ENCODE measurements at places on chromosomes 3 and 15. TPM values are rescaled to one million over a fixed set of nuclear protein-coding genes. Genes with fewer than 3 reads are reported as not detected.

The RNU5B-1 gene
- total RNA-seq, result not detected

The CDHR4 gene
- total RNA-seq, result not detected

The CILP gene
- 0.13 TPM for total RNA-seq

The SMCO1 gene
- not detected for total RNA-seq

The TMC3 gene
- not detected for total RNA-seq

DNA sequence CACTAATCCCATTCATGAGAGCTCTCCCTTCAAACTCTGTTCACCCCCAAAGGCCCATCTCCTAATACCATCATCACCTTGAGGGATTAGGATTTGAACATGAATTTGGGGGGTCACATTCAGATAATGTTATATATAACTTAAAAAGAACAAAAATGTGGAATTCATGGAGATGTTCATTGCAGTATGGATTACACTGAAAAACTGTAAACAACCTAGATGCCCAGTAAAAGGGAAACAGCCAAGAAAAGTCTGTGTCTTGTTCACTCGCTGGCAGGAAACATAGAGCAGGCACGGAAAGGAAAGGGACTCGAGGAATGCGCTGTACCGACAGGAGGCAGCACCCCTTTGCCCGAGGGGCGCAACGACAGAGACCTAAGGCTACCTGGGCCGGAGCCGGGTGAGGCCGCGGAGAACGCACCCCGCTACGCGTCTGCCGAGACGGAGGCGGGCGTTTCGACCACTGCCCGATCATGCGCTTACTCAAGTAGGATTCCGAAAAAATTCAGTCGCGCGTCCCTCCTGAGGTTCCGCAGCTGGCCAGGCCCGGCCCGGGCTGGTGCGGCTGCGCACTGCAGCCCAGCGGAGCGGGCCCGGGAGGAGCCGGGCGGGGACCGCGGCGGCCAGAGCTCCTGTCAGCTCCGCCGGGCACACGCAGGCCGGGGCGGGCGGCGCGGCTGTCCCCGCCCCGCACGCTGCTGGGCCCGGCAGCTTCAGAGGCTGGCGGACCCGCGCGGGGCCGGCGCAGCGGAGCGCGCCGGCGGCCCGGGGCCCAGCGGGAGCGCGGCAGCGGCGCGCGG, 862 bp upstream of the MAN2A2 start:
- peak; percentile 74 for DNase-seq

- DNase-seq, result no peak
These were observed 1029.9 kb upstream of the CADM2 start for GRCh38 chr3:83928903-83929302.

- DNase-seq, result no peak
These were observed 5.2 kb downstream of the GNAI2 start for GRCh38 chr3:50241163-50241562.

- DNase-seq, result peak; percentile 62
These were observed 71.3 kb upstream of the LRTM1 start for GRCh38 chr3:54999159-54999558.

- no peak for DNase-seq
These were observed 28.4 kb downstream of the DNAJC19 start for GRCh38 chr3:180961087-180961486.

- no peak for DNase-seq
These were observed 16.5 kb downstream of the PML start for GRCh38 chr15:74010929-74011540.

GRCh38 chr3:2506776-2507175, 408.1 kb downstream of the CNTN4 start:
- DNase-seq, result no peak

DNA sequence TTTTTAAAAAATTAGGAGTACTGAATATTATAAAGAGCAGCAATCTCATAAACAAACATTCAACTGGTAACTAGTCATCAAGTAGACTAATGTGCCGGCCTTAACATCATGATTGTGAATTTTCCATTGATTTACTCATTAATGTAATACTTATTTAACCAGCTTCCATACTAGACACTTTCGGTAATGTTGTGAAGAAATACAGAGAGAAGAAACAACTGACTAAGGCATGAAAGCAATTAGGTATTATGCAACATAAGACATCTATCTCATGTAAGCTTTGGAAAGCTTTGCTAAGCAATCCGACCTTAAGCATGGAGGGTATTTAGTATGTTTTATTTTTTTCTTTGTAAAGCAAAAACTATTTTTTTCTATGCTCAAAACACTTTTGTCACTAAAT, 108.0 kb downstream of the IL1RAP start:
- DNase-seq, result no peak
